ENCODE measurements at places on chromosomes 4 and X. TPM values are rescaled to one million over a fixed set of nuclear protein-coding genes. Genes with fewer than 3 reads are reported as not detected.

GRCh38 chrX:10288373-10288975 lies 131.7 kb downstream of the CLCN4 start:
- DNase-seq = no peak

- DNase-seq = no peak
Measured at GRCh38 chr4:169042608-169043007, 32.6 kb upstream of the CBR4 start.

The ADH1C gene
- total RNA-seq = not detected

The POU3F4 gene
- total RNA-seq = not detected

DNA sequence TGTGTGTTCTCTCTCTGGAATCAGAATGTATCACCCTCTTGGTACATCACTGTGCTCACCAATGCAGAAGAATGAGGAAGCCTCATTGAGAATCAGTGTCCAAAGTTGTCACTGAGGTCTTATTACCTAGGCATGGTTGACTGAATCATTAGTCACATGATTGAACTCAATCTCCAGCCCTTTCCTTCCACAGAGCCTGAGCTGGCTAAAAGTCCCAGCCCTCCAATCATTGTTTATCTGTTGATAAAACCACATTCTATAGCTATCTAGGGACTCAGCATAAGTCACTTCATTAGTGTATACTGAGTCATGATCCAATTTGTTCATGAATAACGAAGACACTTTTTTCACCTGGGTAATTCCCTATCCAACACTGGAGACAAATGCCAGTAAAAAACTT lies 396.8 kb downstream of the TRAM1L1 start:
- no peak for DNase-seq
